ENCODE measurements at places on chromosomes 5 and 9.

DNA sequence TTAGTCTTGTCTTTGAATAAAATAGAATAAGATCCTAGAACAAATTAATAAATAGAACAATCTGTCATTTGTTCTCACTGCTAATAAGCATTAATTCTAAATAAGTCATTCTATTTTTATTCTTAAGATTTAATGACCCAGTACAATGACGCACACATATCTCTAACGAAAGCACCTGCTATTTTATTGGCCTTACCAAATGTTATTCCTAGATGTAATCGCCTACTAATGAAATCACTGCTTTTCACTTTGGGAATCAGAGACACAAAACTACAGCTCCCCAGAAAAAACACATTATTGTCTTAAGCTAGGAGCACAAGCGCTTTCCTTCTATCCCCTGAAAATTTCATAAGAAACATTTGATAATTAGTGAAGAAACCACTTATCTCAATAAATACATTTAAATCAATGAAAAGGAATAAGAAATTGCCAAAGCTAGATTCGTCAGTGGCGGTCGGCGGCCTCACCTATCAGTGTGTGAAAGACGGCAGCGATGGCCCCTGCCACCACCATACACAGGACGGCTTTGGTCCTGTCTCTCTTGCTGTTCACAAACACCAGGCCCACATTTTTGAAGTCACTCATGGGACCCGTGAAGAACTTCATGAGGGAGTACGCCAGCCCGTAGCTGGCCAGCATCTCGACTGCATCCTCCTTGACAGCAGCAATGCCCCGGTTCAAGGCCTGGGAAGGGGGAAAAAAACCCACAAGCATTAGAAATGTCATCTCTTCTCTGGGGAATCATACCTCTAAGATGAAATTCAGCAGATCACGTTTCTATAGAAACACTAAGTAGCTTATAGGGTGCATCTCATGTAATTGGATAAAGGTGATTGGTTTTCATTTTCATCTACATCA lies 102.8 kb downstream of the ANKH start:
- no peak for DNase-seq

DNA sequence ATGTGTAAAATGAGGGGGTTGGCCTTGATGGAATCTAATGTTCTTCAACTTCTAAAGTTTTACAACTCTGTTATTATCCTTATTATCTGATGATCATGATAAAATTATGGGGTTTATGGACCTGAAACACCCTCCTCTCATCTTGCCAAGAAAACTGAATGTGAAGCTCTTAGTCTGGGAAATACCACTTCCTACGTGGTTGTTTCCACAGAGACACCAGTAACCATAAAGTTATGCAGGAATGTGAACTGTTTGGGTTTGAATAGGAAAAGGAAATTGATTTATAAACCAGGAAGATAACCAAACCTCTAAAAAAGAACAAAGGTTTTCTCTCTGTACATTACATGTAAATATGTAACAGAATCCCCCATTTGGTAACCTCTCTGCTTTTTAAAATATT lies 28.3 kb upstream of the RAI14 start:
- no peak for DNase-seq

DNA sequence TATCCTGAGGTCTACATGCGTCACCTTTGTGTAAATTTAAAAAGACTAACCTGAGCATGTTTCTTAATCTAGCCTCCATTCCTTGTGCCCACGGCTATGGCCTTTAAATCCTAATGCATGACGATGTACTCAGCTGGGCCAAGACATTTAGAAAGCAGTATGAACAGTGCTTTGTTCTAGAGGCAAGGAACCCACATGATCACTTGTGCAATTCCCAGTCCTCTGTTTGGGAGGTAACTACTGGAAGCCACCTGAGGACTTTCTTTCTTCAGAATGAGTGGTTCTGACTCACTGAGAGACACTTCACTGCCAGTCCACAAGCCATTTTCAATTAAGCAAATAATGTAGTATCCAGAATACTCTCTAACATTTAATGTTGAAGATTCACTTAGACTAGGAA lies 181.3 kb downstream of the RAB3C start:
- DNase-seq, result no peak

GRCh38 chr5:104178829-104179456 lies 616.4 kb upstream of the NUDT12 start:
- DNase-seq, result no peak

GRCh38 chr5:172093559-172093958 lies 87.1 kb upstream of the FBXW11 start:
- no peak for DNase-seq
